NCI-H2171 treated with DMSO at 0.1 percent for 48 hours (cell line): ENCODE measurements at places on chromosomes 12 and 14.

GRCh38 chr14:54864526-54864925 lies 38.1 kb downstream of the GCH1 start:
- DNase-seq = no peak

DNA sequence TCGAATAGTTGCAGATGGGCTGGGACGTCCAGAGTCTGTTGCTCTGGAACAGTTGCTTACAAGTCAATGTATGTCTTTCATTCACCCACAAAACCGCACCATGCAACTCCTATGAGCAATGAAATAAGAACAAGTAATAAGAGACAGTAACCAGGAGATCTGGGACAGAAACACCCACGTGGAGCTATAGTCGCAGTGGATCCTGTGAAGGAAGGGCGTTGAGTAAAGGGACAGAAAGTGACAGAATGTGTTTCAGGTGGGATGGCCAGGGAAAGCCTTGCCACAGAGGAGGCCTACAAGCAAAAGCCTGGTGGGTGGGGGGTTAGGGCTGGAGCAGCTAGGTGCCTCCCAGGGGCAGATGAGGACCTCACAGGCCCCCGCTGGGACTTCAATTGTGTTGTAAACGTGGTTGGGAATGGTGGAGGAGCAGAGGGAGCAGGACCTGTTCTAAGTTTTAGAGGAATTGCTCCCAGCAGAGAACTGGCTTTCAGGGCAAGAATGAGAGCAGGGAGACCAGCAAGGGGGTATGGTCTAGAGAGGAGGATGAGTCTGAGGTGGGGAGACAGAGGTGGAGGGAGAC lies 86.7 kb upstream of the FZD10 start:
- DNase-seq = no peak

- no peak for DNase-seq
Observed at GRCh38 chr14:104119488-104120251, 18.7 kb upstream of the KIF26A start.

DNA sequence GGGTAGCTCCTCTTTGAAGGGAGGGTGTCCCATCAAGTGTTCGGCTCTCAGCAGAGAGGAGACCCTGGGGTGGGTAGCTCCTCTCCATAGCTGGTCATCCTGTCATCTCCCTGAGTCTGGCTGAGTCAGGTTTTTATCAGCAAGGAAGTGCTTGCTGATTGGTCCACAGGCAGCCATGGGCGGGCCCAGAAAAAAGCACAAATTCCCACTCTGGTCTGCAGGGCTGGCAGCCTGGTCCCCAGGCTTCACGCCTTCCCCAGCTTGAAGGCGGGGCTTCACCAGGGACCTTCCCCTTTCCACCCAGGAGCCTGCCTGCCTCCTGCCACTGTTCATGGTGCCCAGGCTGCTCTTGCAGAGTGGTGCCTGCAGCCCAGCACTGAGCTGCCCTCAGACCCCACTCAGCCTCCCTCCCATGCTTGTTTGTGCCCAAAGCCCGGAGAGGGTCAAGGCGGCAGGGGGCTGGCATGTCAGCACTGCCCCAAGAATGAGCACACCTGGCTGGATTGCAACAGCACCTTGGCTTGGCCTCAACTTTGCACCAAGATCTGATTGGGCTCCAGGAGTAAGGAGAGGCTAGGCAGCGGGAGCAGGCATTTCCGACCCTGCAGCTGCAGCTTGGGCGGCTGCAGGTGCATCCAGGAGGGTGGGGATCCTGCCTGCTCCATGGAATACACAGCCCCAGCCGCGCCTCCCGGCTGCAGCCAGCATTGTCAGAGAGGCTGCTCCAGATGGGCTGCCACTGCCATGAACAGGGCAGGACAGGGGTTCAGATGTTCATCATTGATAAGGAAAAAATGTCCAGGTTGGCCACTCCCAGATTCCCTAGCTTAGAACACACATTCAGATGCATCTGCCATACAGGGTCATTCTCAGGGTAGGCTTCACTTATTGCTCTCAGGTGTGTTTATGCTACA lies 22.0 kb upstream of the WDR89 start:
- no peak for DNase-seq

- no peak for DNase-seq
Observed at GRCh38 chr14:58722441-58722840, 84.7 kb downstream of the DACT1 start.

DNA sequence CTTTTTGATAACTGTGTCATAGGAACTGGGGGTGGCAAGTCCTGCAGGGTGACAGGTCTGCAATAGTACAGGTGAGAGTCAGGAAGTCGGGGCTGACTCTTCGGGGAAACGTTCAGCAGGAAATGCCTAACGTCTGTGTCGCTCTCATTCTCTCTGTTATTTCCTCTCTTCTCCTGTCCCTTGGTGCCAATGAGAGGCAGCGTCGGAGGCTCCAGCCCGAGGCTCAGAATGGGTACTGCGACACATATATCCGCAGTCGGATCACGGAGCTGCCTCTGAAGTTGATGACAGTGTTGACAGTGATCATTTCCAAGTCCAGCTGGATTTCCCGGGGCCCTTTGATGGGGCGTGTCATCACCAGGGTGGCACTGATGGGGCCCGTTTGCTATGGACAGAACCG lies 2.7 kb upstream of the TC2N start:
- DNase-seq = no peak

- DNase-seq = no peak
Observed at GRCh38 chr12:106519607-106520021, 63.2 kb upstream of the RFX4 start.

DNA sequence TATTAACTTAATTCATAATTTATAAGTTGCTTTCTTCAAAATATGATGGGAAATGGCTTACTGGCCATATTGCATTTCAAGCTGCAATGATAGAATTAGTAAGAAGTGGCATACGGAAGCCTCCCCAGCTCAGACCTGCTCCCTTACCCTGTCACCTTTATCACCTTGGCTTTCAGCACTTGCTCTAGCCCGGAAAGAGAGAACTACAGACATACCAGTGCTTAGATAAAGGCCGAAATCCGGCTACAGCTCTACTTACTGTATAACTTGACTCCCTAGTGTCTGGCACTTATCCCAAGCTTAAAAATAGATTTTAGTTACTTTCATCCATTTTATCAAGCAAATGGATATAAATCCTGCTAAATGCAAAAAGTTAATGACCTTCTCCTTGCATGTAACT lies 42.5 kb downstream of the PKP2 start:
- no peak for DNase-seq

DNA sequence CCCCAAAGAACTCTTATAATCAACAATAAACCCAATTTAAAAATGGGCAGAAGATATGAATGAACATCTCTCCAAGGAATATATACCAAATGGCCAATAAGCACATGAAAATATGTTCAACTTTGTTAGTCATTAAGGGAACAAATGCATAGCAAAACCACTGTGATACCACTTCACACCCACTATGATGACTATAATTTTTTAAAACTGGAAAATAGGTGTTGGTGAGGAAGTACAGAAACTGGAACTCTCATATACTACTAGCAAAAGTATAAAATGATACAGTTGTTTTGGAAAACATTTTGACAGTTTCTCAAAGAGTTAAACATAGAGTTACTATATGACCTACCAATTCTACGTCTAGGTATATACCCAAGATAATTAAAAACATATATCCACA lies 9.4 kb upstream of the HEATR5A start:
- no peak for DNase-seq

DNA sequence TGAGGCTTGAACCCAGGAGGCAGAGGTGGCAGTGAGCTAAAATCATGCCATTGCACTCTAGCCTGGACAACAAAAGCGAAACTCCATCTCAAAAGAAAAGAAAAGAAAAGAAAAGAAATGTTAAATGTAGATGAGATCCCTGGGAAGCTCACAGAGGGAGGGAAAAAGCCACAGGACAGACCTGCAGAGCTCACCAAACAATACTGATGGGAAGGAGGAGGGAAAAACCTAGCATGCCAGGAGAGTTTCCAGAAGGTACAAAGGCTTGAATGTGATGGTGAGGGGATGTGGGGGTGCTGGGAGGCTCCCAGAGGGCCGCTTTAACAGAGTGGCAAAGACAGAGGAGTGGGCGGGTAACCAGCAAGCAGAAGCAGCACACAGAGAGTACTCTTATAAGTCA lies 72.3 kb downstream of the PTPN21 start:
- DNase-seq = no peak

- no peak for DNase-seq
Observed at GRCh38 chr14:104445832-104446381, 133.7 kb upstream of the C14orf180 start.

DNA sequence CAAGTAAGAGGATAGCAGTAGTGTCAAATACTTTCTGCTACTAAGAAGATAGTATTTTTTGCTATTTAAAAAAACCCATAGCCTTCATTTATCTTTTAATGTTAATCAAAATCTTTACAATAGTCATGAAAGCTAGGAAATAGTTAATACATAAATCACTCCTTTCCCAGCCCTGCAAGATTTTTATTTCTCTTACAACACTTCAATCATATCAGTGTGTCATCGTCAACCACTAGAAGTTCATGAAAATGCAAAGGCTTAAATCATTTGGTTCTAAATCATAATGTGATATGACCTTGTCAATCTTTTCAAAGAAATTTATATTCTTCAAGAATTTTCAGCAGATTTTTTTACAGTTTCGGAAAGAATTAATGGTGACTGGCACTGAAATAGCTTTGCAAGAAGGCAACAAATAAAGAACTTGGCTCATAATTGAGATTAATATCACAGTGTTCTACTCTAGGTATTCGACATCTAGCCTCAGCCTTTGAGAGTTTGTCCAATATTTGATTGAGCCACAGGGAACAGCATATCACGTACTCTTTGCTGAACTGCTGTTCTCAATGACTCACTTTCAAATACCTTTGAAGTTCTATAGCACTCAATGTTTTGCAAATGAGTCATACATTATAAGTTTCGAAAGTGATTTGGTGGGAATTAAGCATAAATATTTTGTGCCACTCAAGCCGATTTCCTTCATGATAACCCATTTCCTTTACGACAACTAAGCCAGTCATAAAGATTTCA lies 384.0 kb upstream of the FOXG1 start:
- DNase-seq = no peak

DNA sequence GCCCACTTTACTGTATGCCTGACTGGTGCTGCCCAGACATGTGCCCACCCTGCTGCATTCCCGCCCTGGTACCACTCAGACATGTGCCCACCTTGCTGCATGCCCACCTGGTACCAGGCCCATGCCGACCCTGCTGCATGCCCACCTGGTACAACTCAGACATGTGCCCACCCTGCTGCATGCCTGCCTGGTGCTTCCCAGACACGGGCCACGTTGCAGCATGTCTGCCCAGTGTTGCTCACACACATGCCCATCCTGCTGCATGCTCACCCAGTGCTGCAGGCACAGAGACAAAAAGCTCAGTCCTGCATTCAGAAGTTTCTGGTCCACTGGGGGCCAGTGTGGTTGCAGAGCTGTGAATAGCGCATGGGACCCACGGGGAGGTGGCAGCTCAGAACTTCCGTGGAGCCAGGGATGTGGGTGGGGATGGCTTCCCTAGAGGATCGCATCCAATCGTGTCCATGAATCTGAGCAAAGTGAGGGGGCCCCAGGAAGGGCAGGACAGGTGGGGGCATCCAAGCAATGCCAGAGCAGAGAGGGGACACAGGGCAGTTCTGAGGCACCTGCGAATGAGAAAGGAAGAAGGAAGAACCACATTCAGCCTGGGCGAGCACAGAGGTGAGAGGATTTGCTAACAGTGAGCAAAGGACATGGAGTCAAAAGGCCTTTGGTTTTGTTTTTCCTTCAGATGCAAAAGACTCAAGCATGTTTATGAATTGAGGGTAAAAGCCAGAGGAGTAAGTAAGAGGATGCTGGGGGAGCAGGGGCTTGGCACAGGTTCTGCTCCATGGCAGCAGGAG lies 175.9 kb upstream of the C14orf180 start:
- no peak for DNase-seq

DNA sequence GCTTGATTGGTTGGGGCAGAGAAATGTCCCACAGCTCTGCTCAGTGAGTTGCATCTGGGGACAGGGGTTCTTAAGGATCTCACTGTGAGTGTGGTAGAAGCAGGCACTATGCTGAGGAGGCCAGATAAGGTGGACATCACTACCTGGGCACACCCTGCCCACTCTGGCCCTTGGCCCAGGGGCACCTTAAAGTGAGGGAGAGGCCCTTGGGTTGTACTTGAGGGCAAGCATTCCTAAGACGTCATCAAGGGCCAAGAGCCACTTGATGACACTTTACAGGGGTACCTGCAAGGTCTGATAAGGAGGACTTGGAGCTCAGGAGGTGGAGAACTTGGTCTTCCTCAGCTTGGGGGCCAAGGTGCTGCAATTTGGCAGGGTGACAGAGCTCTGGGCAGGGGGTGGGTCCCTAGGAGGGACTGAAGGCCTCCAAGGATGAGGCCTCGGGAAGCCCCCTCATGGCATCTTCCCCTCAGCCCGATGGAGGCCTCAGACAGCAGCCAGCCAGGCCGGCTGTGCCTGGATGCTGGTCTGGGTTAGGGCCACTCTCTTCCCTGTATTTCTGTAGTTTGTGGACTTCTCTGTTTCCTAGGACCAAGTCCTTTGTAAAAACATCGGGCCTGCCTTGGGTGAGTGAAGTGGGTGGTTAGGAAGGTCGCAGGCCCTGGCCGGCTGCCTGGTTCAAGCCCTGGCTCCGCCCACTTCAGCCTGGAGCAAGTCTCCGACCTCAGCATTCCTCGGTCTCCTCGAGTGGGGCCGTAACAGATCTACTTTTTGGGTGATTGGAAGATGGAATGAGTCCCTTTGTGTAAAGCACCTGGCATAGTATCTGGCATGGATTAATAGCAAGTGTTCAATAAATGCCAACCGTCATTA lies 24.8 kb downstream of the GPR68 start:
- no peak for DNase-seq

DNA sequence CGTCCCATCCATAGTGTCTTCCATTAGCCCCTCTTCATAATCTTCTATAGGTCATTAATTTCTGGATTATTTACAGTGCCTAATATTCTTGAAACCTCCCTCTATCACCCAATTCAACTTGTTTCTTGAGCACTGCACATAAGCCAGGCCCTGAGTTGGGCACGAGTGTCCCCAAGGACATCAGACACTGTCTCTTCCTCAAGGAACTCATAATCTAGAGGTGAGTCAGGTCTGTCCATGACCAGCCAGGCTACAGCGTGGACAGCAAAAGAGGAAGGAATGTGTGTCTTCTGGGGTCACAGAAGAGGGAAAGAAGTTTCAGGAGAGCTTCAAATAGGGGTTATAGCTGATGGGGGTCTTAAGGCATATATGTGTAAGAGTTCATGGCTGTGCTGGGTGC lies 12.5 kb downstream of the SPTB start:
- no peak for DNase-seq

DNA sequence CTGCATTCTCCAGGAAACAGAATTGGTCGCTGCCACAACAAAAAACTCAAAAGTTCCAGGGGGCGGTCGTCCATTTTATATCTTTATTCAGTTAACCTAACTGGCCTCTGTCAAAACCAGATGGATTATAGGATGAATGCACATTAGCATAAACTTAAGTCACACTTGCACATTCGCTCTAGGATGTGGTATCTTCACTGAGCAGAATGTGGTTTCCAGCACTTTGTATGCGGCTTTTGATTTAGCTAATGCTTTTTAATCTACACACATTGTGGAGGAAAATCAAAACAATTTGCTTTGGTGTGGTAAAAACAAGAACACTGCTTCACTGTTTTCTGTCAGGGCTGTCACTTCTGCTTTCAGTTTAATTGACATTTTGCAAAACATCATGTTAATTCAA lies 4.5 kb downstream of the TAS2R50 start:
- DNase-seq = no peak
